T-helper 1 cell treated with Interleukin-12 subunit alpha and Interleukin-12 subunit beta and Interleukin-4 antibody, amounts not matched to agents 30 ng/mL and 1 ng/mL, for 36 hours (primary cell): ENCODE measurements at places on chromosomes 3 and 15. TPM values are rescaled to one million over a fixed set of nuclear protein-coding genes. Genes with fewer than 3 reads are reported as not detected.

Gene NRG4
- total RNA-seq = not detected in 2 replicates

Gene SPESP1
- total RNA-seq = 0.56 and 1.5 TPM in 2 replicates

Gene AGTR1
- not detected in 2 replicates for total RNA-seq

Gene CFAP92
- not detected in 2 replicates for total RNA-seq
